H9 (cell line): ENCODE measurements at places on chromosomes 1 and 21.

- no peak for DNase-seq
Observed at GRCh38 chr1:195590649-195591048, 1017.6 kb downstream of the KCNT2 start.

- DNase-seq, result no peak
Observed at GRCh38 chr1:234875328-234875952, 253.2 kb downstream of the TOMM20 start.

GRCh38 chr1:115676498-115677181, 34.9 kb downstream of the VANGL1 start:
- no peak for DNase-seq

DNA sequence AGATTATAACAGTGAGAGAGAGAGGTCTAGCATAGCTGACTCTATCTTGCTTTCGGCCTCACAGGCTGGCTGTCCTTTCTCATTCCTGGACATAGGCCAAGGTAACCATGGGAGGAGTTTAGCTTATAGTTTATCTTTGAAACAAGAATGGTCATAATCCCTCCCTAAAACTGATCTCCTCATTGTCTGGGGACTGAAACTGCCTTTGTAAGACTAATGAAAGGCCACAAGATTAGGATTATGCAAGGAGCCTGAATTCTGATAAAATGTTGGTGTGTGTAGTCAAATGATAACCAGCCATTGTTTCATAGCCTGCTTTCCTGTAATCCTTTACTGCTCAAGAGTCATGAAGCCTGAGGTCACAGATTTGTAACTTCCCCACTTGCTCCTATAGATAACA, 131.9 kb upstream of the LYPLAL1 start:
- DNase-seq, result no peak

- DNase-seq, result no peak
Observed at GRCh38 chr1:3366126-3367051, 88.1 kb upstream of the ARHGEF16 start.

DNA sequence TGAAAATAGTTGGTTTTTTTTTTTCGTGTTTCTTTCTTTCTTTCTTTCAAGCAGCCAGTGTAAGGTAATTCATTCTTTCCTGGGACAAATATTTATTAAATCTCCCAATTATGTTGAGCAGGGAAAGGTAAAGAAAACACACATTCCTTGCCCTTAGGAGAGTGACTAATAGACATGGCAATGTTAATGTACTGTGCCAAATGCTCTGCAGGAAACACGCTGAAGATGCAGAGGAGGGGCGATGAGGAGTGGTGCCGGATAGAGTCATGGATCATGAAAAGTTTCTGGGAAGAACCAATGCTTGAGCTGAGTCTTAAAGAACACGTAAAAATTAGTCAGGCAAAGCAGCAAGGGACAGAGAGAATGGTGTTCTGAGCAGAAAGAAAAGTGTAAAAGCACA, 199.2 kb downstream of the DNM3 start:
- no peak for DNase-seq

- no peak for DNase-seq
Observed at GRCh38 chr1:219991511-219991810, 54.8 kb downstream of the EPRS1 start.

GRCh38 chr1:85838238-85838637, 130.0 kb upstream of the ZNHIT6 start:
- no peak for DNase-seq

DNA sequence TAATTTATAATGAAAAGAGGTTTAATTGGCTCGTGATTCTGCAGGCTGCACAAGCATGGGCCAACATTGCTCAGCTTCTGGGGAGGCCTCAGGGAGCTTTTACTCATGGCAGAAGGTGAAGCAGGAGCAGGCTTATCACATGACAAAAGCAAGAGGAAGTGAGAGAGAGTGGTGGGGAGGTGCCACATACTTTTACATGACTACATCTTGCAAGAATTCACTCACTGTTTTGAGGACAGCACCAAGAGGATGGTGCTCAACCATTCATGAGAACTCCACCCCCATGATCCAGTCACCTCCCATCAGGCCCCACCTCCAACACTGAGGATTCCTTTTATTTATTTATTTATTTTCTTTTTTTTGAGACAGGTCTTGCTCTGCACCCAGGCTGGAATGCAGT, 5.5 kb upstream of the PLEKHM2 start:
- DNase-seq, result peak; percentile 66

- DNase-seq, result peak; percentile 14
Observed at GRCh38 chr1:226978432-226979114, 38.5 kb downstream of the COQ8A start.

DNA sequence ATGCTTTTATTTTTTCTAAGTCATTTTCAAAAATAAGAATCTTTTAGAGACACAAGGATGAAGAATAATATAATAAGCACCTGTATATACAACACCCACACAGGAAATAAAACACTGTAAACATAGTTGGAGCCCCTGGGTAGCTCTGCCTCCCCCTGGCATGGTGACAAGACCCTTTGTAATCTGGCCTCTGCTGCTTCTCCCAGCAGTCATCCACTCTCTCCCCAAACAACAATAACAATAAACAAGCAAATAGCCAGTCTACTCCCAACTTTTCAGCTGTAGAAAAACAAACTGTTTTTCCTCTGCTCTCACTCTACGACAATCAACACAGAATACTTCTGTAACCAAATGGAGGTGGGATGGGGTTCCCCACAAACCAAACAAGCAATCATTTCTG, 110.1 kb downstream of the CSMD2 start:
- DNase-seq, result no peak

DNA sequence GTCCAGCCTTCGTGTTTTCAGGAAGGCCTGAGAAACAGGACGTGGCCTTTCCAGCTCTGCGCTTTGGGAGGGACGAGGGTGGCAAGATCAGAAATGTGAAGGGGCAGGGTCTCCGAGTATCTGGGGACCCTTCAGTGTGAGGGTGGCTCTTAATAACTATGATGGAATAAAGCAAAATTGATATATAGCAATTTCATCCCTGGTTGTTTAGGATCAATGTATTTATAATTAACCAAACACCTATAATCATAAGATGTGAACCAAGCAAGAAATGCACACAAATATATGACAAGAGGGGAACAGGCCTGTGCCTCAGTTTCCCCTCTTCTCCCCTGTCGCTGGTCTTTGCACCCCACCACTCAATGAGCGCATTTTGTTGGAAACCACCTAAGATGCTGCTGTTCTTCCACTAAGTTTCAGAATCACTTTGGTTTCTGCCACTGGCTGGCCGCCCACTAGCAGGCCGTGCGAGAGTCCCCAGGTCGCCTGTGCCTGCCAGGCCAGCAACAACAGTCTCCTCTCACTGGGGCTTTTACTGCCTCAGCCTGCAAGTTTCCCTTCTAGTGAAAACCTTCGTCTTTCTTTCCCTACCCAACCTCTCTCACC, 36.6 kb downstream of the UBASH3A start:
- no peak for DNase-seq

DNA sequence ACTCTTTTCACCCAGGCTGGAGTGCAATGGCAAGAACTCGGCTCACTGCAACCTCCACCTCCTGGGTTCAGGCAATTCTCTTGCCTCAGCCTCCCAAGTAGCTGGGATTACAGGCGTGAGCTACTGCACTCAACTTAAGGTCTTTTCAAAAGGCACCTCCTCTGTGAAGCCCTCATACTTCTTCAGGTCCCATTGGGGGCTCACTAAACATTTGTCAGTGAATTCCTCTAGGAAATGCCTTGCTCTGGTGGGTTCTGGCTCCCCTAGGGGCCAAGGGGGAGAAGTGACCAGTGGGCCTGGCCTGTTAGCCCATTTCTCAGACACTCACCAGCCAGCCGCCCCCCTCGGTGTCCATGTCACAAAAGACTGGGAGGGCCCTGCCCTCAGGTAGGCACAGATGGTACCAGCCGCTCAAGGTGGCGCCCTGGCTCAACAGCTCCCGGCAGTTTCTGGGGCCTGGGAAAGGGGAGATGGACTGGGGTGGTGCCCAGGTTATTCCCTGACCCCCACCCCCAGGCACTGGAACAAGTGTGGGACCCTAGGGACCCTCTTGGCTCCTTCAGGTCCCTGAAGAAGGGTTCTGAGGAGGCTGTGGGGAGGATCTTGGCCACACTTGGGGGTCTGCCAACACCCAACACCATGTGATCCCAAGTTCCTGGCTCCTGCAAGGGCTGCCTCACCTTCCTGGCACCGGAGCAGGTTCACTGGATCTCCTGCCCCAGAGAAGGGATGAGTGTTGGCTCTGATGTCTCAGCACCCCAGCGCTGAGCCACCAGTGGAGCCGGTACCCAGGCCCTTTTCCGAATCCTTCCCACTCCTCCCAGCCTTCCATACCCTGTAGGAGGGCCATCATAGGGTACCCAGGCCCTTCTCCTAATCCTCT, 1.6 kb downstream of the FCN3 start:
- DNase-seq, result peak; percentile 67

DNA sequence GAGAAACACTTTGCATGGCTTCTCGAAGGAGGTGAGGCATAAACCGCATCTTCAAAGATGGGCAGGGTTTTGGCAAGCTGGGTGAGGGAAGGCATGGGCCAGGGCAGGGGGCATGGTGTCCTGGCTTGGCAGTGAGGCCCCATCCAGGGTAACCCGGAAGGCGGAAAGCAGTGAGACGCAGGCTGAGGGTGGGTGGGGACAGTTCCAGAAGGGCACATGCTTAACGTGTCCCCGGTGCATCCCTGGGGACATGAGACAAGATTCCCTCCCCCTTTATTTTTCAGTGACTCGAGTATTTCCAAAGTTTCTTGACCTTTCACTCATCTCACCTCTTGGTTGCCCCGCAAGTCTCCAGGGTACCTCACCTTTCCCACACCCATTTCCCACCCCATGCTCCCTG, 122.8 kb upstream of the SLC25A33 start:
- no peak for DNase-seq

- DNase-seq, result no peak
Observed at GRCh38 chr1:149843431-149844041, 55.8 kb upstream of the BOLA1 start.

DNA sequence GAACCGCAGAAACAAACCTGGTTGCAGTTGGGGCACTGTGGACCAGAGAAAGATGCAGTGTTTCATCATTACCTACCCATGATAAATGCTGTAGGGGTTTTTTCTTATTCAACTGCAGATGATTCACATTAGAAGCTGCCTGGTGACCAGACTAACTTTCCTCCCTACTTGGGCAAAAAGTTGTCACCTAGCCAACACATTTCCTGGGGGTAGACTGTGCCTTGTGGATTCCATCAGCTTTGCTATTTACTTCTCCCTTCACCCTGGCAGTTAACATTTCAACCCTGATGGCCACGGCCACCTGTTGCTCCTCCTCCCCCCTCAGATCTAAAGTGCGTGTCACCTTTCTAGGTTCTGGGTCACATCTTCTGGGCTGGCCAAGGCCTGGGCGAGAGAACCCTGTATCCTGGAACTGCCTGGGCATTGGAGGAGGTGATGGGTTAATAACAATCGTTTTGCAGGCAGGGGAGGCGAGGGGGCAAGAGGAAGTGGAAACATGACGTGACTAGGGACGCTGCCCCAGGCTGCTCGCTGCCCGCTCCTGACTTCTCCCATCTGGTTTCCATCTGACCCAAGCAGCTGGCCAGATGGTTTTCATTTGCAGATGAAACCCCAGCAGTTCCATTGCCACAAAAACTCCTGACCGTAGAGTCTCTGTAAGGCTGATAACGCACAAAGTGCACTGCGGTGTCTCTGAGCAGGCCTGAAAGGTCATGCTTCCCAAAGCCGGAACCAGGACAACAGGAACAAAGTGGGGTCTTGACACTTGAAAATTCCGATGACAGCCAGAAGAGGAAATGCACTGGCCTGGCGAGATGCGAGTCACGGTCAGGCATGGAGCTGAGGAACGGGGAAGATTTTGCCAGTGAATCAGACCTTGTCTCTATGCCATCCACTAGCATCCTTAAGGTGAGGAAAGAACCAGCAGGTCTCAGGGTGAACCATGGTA, 36.6 kb downstream of the CAPZB start:
- no peak for DNase-seq

DNA sequence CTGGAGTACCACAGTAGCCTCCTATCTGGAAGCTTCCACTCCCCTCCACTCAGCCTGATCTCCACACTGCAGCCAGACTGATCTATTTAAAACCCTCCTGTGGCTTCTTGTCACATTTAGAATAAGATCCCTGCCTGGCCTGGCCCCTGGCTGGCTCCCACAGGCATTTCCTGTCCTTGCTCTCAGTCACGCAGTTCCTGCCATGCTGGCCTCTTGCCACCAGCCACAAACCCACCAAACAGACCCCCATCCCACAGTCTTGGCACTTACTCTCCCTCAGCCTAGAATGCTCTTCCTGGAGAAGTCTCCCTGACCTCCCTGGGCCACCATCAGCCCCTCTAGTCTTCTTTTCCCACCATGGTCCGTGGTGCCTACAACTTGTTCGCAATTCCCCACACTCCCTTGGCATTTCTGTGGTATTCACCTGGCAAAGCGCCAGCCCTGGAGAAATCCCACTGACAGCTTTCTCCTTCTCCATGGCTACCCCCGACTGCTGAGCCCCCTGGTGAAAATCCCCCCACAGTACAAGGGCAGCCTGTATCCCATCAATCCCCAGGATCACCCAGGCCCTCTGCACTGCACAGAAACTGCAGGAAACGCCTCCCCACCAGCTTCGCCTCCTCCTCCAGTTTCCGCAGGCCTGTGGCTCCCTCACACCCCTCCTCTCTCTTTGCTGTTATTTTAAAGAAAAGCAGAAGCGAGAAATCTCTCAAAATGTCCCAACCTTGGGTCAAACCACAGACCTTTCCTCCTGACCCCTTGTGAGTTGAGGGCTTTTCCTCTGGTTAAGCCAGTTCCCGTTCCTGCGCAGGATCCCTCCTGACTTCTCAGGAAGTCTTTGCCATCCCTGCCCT, 94.5 kb downstream of the SYT2 start:
- no peak for DNase-seq

DNA sequence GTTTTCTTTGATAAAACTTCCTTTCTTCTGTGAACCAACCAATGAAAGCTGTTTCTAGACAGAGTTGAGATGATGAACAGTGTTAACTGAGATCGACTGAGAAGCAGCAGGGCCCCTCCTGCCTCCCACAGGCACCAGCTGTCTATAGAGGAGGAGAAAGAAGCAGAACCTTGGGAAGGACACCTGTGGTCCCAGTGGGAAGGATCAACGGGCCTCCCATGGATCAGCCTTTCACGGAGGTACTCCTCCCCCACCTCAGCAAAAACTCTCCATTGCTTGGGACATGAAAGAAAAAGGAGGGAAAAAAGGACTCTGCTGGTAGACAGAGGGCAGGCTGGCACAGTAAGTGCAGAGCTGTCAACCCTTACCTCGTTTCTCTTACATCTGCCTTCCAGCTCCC, 40.5 kb downstream of the PLPPR5 start:
- no peak for DNase-seq

- no peak for DNase-seq
Observed at GRCh38 chr1:32611859-32612188, 38.5 kb downstream of the ZBTB8OS start.

DNA sequence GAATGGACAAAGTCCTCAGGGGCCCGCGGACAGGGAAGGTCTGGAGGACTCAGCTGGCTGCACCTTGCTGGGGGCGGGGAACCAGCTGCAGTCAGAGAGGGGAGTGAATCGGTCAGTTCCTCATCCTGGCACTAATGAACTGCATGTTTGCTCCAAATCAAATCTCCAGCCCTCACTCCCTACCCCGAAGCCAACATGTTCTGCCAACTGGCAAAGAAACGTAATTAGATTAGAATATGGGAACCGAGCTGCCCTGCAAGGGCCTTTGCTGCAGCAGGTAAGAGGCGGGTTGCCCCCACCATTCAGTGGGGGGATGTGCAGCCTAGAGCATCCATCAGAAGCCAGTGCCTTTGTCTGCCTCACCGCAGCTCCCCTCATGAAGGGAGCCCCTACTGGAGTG, 121.1 kb downstream of the AJAP1 start:
- DNase-seq, result no peak
